ENCODE measurements at places on chromosomes 12 and 14. TPM values are rescaled to one million over a fixed set of nuclear protein-coding genes. Genes with fewer than 3 reads are reported as not detected.

GRCh38 chr12:15225136-15225862, 4.1 kb upstream of the RERG start:
- H3K36me3 ChIP-seq = no peaks in the 10 kb centered on the region
- no peak for DNase-seq
- H3K27ac ChIP-seq = no peak overlapping the region
- no peak overlapping the region for H3K4me3 ChIP-seq
- H3K27me3 ChIP-seq = no peaks in the 10 kb centered on the region

GRCh38 chr12:127310548-127310947, 956.4 kb upstream of the TMEM132C start:
- H3K4me1 ChIP-seq = no peaks in the 10 kb centered on the region
- H3K4me3 ChIP-seq = no peak overlapping the region
- no peaks in the 10 kb centered on the region for H3K27me3 ChIP-seq
- H3K27ac ChIP-seq = no peak overlapping the region
- H3K36me3 ChIP-seq = no peaks in the 10 kb centered on the region

DNA sequence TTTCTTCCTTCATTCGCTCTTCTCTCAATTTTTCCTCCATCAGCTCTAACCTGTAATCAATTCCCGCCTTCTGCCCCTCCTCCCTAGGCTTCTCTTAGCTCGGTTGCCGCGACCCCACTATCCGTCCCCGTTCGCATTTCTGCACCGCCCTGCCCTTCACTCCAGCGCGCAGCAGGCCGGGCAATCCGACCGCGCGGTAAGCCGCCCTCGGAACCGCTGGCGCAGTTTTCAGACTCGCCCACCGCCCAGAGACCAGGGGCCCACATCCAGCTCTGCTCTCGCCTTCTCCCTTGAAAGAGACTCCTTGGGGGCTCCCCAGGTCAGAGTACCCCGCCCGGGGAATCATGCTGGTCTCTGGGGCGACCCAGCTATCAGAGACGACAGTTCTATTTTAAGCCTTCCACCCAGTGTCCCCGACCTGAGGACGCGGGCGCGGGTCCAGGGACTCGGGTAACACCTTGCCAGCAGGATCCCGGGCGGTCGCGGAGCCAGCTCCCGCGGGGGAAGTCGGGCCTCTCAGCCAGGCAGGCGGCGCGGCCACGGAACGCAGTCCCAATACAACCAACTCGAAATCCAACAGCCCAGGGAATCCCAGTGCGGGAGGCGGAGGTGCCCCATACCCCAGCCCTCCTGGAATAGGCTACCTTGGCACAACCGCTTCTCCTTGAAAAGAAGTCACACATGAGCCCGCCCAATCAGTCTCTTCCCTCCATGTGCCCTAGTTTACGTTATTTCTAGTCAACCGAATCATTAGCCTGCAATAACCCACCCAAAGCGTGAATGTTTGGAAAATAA, 5.7 kb upstream of the SLC38A4 start:
- peaks cover 9% of the 10 kb centered on the region for H3K4me1 ChIP-seq
- peak; percentile 88 for DNase-seq
- peak overlapping the region; percentile 71 for H3K4me3 ChIP-seq
- H3K36me3 ChIP-seq = no peaks in the 10 kb centered on the region

GRCh38 chr14:39875028-39875427, 442.8 kb upstream of the FBXO33 start:
- H3K27ac ChIP-seq = no peak overlapping the region
- no peak for DNase-seq
- H3K27me3 ChIP-seq = no peaks in the 10 kb centered on the region
- no peaks in the 10 kb centered on the region for H3K4me1 ChIP-seq
- H3K4me3 ChIP-seq = no peak overlapping the region

GRCh38 chr14:33026850-33027430, 88.3 kb downstream of the NPAS3 start:
- no peaks in the 10 kb centered on the region for H3K4me1 ChIP-seq
- no peak overlapping the region for H3K4me3 ChIP-seq
- no peak overlapping the region for H3K27ac ChIP-seq

GRCh38 chr12:105852496-105852895, 286.3 kb downstream of the NUAK1 start:
- H3K27me3 ChIP-seq = no peaks in the 10 kb centered on the region
- peak overlapping the region; percentile 45 for H3K27ac ChIP-seq
- H3K4me3 ChIP-seq = peak overlapping the region; percentile 6
- DNase-seq = no peak

DNA sequence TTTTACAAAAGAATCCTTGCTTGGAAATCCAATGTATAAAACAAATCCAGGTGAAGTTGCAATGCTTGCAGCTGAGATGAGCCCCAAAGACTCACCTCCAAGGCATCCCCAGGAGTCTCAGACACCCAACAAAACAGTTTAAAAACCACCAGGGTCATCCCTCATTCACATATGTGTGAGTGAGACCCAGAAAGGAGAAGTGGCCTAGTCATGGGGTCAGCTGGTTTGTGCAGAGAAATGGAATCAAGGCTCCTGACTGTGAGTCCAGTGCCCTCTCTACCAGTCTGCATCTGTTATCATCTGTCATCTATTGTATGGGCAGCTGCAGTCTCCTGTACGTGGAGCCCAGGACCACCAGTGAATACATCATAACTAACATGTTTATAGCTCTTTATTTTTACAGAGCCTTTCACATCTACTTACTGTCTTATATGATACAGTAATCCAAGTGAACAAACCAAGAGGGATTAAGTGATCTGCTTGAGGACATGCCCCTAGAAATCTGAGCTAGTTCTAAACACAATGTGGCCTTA, 27.1 kb downstream of the PLEKHG7 start:
- no peak overlapping the region for H3K27ac ChIP-seq
- peaks cover 2% of the 10 kb centered on the region for H3K4me1 ChIP-seq
- H3K36me3 ChIP-seq = no peaks in the 10 kb centered on the region
- no peaks in the 10 kb centered on the region for H3K27me3 ChIP-seq

DNA sequence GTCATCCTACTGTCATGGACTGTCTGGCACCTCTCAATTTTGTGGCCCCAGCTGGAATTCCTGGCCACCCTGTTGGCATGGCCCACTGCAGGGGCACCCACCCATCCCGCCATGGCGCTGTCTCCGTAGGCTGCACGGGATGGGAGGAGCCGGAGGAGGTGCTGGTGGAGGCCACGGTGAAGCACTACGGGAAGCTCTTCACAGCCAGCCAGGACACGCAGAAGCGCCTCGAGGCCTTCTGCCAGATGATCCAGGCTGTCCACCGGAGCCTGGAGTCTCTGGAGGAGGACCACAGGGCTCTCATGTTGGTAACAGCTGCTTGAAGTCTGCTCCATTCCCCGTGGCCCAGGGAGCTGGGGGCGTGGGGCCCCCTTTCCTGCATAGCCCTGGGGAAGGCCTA, 3.9 kb downstream of the CCDC197 start:
- no peaks in the 10 kb centered on the region for H3K27me3 ChIP-seq
- H3K36me3 ChIP-seq = no peaks in the 10 kb centered on the region
- H3K4me1 ChIP-seq = peaks cover 37% of the 10 kb centered on the region
- no peak overlapping the region for H3K4me3 ChIP-seq
- no peak overlapping the region for H3K27ac ChIP-seq

GRCh38 chr12:7093486-7093885, 1.2 kb upstream of the C1R start:
- H3K27ac ChIP-seq = no peak overlapping the region
- no peaks in the 10 kb centered on the region for H3K27me3 ChIP-seq
- H3K36me3 ChIP-seq = peaks cover 1% of the 10 kb centered on the region
- H3K4me3 ChIP-seq = no peak overlapping the region
- no peak for DNase-seq

GRCh38 chr12:111066744-111067437, 146.5 kb upstream of the MYL2 start:
- no peaks in the 10 kb centered on the region for H3K27me3 ChIP-seq
- H3K27ac ChIP-seq = no peak overlapping the region
- H3K36me3 ChIP-seq = no peaks in the 10 kb centered on the region
- no peak for DNase-seq

DNA sequence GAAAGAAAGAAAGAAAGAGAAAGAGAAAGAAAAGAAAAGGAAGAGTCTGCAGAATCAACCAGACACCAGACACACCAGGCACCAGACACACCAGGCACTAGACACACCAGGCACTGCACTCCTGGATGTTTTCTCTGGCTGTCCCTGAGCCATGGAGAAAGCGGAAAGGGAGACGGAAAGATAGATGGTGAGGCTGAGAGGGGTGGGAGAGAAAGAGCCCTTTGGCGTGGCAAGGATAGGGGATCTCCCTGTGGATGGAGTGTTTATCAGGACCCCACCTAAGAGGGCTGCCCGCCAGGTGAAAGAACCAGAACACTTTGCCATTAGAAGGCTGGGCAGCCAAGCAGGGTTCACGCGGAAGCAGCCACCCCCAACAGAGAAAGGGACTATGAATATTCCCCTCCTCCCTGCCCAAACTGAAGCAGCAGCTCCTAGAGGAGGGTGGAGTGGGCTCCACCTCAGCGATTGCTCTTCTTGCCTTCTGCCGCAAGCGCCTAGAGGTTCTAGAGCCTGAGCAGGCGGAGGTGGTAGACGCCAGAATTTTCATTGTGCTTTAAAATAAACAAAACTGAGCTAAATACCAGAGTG, 13.4 kb downstream of the ST8SIA1 start:
- DNase-seq = no peak
- no peaks in the 10 kb centered on the region for H3K36me3 ChIP-seq
- no peak overlapping the region for H3K27ac ChIP-seq
- H3K4me1 ChIP-seq = no peaks in the 10 kb centered on the region

GRCh38 chr14:70254476-70254961, 65.8 kb upstream of the SLC8A3 start:
- H3K27me3 ChIP-seq = no peaks in the 10 kb centered on the region
- no peak overlapping the region for H3K27ac ChIP-seq
- no peaks in the 10 kb centered on the region for H3K4me1 ChIP-seq
- H3K4me3 ChIP-seq = peak overlapping the region; percentile 71
- DNase-seq = peak; percentile 37
- no peaks in the 10 kb centered on the region for H3K36me3 ChIP-seq

- H3K27me3 ChIP-seq = no peaks in the 10 kb centered on the region
- no peak for DNase-seq
- H3K4me3 ChIP-seq = no peak overlapping the region
- no peak overlapping the region for H3K27ac ChIP-seq
- no peaks in the 10 kb centered on the region for H3K4me1 ChIP-seq
- H3K36me3 ChIP-seq = no peaks in the 10 kb centered on the region
Measured at GRCh38 chr12:25629341-25629740, 76.3 kb upstream of the LMNTD1 start.

DNA sequence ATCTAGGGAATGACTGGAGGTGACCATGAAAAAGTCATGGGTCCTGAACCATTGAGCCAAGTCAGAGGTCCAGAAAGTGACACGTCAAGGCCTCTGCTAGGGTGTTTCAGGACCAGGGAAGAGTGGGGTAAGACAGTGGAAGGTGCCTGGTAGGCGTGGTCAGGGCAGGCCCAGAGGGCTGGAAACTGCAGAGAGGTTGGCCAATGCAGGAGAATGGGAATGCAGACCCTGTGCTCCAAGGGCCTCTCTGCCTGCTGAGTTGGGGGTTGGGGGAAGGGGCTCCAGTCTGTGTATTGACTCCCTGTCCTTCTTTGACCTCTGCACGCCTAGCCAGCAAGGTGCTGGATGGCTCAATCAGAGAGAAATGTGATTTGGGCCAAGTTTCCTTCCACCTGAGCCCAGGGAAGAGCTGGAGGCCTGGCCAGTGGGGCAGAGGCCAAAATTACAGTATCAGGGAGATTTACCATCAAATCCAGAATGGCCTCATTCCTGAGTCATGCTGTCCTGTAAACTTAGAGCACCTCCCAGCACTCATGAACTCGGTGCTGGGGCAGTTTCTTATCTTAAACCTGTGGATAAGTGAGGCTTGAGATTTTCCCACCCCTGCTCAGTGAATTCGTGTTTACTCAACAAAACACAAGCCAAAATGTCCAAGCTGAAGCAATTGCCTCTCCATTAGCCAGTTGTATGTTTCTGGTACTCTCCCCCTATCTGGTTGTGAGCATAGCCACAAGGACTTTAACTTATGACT, 24.4 kb downstream of the IRF2BPL start:
- H3K4me1 ChIP-seq = peaks cover 41% of the 10 kb centered on the region
- H3K27me3 ChIP-seq = no peaks in the 10 kb centered on the region
- no peak overlapping the region for H3K4me3 ChIP-seq
- no peak overlapping the region for H3K27ac ChIP-seq
- H3K36me3 ChIP-seq = no peaks in the 10 kb centered on the region
- no peak for DNase-seq

DNA sequence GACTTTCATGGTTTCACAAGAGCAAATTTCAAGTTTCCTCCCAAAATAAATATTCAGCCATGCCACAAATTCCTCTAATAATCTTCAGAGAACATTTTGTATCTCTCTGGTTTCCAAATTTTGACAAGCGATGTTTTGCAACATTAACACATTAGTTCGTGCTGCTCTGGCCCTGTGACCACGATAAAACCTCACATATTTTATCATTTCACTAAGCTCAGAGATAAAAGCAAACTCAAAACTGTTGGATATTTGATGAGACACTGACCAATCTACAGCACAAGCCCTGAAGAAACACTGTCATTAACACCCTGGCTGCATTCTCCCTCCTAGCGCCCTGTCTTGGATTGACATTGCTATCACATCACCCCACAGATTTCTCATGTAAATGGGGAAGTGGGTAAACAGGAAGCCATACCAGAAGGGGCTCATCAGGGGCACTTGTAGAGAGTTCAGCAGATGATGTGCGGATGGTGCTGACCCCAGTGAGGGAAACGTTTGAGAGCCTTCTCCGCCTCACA, 264.3 kb downstream of the PRKD1 start:
- no peak for DNase-seq
- H3K27ac ChIP-seq = no peak overlapping the region
- no peaks in the 10 kb centered on the region for H3K27me3 ChIP-seq
- no peaks in the 10 kb centered on the region for H3K36me3 ChIP-seq

DNA sequence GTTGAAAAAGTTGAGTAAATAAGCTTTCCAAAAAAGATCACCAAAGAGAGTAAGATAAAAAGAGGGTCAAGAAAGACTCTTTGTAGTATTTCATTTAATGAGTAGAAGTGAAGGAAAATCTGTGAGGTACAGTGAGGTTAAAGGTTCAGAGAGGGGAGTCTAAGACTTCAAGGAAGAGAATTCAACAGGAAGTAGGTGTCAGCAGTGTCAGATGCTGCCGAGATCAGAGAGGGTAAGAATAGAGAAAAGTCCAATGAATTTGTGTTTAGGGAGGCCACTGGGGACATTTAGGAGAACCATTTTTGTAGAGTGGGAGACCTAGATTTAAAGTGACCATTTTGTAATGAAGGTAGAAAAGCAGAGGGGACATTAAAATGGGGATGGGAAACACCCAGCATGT, 71.6 kb upstream of the KRAS start:
- no peak overlapping the region for H3K4me3 ChIP-seq
- no peaks in the 10 kb centered on the region for H3K4me1 ChIP-seq
- no peak overlapping the region for H3K27ac ChIP-seq
- no peaks in the 10 kb centered on the region for H3K27me3 ChIP-seq

Gene NPC2
- 86.4 TPM for total RNA-seq

Gene ADAMTS20
- total RNA-seq = not detected

Gene MYL2
- 817 TPM for total RNA-seq

Gene KRT6C
- total RNA-seq = not detected

Gene GPX2
- 0.49 TPM for total RNA-seq

Gene KITLG
- total RNA-seq = 7.1 TPM

Gene LMNTD1
- total RNA-seq = not detected

Data from gastrocnemius medialis (tissue), 4 donors.